ENCODE measurements at places on chromosomes 5 and 9.

- DNase-seq, result no peak
These were observed 29.7 kb upstream of the CDK5RAP2 start for GRCh38 chr9:120609636-120610035.

GRCh38 chr9:92616199-92616641, 53.7 kb downstream of the IPPK start:
- no peak for DNase-seq

- DNase-seq, result no peak
These were observed 59.0 kb upstream of the BOD1 start for GRCh38 chr5:173675287-173675996.

DNA sequence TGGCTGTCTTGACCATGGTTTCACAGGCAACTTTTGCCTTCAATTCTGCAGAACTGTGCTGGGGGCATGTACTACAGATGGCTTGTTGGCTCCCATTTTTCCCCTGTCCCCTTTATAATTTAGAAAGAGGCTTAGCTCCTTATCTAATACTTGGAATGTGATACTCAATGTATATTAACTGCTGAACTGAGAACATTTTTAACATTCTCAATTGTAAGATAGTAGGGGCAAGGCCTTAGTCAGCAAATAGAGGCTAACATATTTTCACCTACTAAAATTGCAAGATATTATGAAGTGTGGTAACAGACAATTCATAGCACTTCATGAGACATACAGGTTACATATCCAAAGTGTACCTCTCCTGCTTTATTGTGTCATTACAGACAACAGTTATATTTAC, 118.1 kb upstream of the ZNF366 start:
- no peak for DNase-seq

- no peak for DNase-seq
These were observed 99.0 kb downstream of the OLFM1 start for GRCh38 chr9:135186248-135187164.

GRCh38 chr5:91038180-91038808, 344.8 kb downstream of the ARRDC3 start:
- DNase-seq, result no peak

GRCh38 chr9:126481862-126482261, 131.9 kb upstream of the LMX1B start:
- no peak for DNase-seq

- no peak for DNase-seq
These were observed 10.2 kb downstream of the TRIM41 start for GRCh38 chr5:181233088-181233800.

DNA sequence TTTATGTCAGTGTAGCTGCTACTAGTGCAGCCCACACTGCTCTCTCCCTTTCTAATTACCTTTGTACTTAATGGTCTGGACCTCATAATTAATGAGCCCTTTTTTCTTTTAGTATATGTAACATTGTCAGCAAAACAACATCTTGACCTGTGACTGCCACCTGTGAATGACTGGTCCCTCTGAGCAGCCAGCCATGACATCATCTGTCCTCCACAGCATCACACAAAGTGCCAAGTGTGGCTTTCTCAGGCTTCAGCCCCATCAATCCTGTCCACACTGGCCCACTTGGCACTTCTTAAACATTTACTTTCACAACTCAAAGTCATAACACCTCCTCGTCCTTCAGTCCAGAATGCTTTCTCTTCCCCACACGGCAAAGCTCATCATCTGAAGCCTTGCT, 104.7 kb downstream of the GPR21 start:
- no peak for DNase-seq

- DNase-seq, result no peak
These were observed 29.9 kb upstream of the RAPGEF6 start for GRCh38 chr5:131664929-131665328.

GRCh38 chr9:91477106-91477505, 53.5 kb upstream of the NFIL3 start:
- DNase-seq, result no peak

GRCh38 chr9:135664801-135665794, 2.0 kb downstream of the LCN9 start:
- no peak for DNase-seq

- DNase-seq, result no peak
These were observed 1.4 kb downstream of the IQGAP2 start for GRCh38 chr5:76404223-76405211.

GRCh38 chr5:115571441-115571878, 26.9 kb upstream of the FEM1C start:
- peak; percentile 94 for DNase-seq

DNA sequence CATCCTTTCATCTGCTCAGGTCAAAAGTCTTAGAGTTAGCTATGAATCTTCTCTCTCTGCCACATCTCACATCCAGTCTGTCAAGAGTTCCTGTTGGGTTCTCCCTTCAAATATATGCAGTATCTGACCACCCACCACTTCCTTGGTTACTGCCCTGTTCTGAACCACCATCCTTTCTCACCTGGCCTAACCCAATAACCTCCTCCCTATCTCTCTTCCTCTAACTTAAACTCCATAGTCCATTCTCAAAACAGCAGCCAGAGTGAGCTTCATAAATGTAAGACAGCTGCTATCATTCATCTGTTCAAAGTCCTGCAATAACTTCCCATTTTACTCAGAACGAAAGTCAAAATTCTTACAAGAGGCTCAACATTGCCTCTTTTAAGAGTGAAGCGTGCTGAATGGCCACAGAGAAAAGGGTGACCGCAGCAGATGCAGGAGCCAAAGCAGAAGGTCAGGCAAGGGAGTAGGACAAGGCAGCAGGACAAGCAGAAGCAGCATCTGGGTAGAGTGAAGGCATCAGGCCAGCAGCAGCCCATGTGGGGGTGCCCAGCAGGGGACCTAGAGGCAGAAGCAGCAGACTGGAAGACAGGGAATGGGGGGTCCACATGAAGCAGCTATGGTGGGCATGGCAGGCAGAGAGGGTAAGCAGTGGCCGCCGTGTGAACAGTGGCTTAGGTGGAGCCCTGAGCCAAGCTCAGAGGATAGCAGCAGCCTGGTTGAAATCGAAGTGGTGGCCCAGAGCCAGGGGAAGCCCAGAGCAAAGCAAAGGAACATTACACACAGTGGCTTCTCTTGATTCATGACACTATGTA, 39.3 kb upstream of the CDC42SE2 start:
- peak; percentile 74 for DNase-seq

GRCh38 chr5:131068893-131069643, 96.0 kb downstream of the HINT1 start:
- DNase-seq, result peak; percentile 87

- no peak for DNase-seq
These were observed 7.6 kb upstream of the NUP214 start for GRCh38 chr9:131117762-131118145.

DNA sequence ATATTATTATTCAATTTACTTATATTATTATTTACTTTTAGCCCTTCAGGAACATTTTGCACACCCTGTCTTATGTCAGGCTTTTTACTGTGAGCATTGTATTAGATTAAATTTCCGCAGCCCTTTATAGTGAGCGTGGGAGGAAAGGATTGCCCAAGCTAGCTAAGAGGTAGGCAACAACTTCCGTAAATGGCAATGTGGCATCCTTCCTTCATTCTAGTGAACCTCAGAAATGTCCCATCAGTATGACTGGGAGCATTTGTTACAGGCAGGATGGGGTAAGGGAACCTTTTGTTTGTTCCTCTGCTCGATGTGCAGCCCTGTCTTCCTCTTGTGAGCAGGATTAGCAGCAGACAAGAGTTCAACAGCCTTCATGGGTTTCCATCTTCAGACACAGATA, 6.2 kb upstream of the CD180 start:
- peak; percentile 59 for DNase-seq

GRCh38 chr9:107874591-107875369, 385.2 kb upstream of the KLF4 start:
- DNase-seq, result no peak

DNA sequence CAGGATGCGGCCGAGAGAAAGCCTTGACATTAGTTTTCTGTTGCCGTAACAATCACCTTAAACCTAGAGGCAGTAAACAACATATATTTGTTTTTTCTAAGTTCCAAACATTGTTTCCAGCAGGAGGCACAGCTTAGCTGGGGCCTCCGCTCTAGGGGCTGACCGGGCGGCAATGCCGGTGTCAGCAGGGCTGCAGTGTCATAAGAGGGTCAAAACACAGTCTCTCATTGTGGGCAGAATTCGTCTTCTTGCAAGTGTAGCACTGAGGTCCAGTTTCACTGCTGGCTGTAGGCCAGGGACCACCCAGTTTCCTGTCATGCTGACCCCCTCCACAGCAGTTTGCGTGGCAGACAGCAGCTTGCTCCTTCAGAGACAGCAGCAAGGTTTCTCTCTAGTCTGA, 186.2 kb downstream of the PJA2 start:
- DNase-seq, result no peak

DNA sequence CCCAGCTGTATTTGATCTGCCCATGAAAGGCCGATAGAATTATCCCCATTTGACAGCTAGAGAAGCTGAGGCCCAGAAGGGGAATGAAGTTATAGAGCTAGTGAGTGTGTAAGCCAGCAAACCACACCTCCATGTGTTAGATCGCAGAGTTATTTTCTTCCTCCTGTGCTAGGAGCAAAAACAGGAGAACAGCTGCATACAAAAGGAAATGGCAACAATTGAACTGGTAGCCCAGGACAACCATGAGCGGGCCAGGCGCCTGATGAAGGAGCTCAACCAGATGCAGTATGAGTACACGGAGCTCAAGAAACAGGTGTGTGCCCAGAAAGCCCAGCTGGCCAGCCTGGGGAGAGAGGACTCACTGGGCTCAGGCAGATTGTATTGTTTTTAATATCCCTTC, 30.4 kb downstream of the RAB14 start:
- no peak for DNase-seq

GRCh38 chr5:141510850-141511601, 22.1 kb downstream of the PCDHGC5 start:
- no peak for DNase-seq

GRCh38 chr9:101486693-101487442, 46.8 kb upstream of the RNF20 start:
- peak; percentile 89 for DNase-seq

- no peak for DNase-seq
These were observed 39.9 kb upstream of the CTXN3 start for GRCh38 chr5:127609011-127609410.
